GM20000 (cell line): ENCODE measurements at places on chromosomes 3 and 15.
A peak's percentile ranks its signal among the peaks of the same experiment; 100 is the strongest.

DNA sequence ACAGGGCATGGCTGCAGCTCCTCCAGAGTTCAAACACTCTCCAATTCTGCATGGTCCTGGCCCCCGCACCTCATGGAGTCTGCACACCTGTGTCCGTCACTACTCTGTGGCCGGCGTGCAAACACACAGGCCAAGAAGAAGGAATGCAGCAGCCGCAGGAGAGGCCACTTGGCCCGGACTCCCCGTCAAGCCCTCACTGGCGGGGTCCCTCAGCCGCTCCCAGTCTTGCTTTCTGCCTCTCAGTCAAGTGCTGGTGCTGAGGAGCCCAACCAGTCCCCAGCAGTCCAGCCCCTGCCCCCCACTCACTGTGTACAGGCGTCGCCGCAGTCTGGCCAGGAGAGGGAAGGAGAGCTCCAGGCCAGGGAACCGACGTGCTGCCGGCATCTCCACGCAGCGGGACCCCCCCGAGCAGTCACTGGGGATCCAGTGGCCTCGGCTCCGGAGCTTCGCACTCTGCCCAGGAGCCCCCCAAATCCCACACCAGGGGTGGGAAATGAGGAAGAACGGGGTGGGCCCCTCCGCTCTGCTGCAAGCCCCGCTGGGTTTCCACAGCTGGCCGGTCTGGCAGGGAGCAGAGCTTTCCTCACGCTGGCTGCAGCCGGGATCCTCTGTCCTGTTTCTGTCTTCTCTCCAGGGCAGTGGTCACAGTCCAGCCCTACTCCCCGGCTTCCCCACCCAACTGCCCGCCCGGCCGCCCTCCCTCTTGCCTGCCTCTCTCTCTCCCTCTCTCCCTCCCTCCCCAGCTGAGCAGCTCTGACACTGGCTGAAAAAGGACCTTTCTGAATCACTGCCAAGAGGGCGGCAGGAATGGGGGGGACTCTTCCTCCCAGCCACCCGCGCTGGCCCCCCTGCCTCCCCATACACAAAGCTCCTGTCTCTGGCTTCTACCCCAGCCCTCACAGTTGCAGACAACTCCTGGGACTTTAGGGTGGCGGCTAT, 16.0 kb downstream of the TNK2 start:
- no peak for DNase-seq

DNA sequence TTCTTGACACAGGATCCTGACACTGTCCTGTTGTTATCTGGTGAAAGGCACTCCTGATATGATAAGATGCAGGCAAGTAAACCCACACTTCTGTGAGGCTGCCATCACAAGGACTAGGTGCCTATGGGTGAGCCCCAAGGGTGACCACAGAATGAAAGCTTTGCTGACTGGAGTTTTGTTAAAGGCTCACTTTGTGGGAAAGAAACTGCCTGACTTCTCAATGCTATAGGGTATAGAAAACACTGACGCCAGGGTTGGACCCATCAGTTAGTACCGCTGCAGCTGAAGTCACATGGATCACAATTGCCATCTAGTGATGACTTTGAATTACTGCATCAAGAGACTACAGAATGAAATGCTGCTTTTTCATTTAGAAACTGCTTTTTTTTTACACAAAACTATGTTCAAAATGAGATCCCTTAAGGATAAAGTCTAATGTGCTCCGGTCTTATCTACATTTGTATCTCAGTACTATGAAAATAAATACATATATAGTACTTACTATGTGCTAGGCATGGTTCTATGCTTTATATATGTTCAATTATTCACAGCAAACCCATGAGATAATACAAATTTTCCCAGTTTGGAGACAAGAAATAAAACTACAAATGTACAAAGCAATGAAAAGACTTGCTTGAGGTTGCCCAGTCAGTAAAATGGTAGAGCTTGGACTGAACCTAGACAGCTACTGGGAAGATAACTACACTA, 64.2 kb upstream of the CMSS1 start:
- DNase-seq = peak; percentile 47

DNA sequence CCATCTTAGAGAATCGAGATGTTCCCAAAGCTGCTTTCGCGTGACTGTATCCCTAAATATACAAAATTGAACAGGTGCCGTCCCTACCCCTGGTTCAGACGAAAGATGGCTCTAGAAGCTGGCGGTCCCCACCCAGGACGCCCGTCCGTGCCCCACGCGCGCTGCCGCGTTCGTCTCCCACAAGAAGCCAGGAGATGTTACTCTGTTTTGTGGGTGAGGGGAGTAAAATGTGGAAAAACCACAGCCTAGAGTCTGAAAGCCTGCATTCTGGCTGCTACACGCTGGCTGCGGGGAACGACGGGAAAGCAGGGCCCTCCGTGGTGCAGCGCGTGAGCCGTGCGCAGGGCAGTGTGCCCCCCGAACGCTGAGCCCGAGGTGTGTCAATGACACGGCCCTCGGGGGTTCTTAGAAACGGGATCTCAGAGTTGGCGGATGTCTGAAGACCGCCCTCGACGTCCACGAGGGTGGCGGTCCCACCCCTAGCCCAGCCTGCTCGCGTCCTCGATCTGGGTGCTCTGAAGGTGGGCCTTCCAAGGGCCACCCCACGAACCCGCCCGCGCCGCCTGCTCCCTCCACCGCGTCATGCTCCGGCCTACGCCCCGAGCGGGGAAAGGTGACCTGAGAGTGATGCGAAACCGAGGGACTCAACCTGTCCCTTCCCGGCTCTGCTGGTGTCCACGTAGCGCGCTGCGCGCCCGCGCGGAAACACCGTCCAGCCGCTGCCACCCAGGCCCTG, 95.6 kb downstream of the OCA2 start:
- DNase-seq = no peak

GRCh38 chr3:17122758-17123157, 238.0 kb downstream of the PLCL2 start:
- no peak for DNase-seq

DNA sequence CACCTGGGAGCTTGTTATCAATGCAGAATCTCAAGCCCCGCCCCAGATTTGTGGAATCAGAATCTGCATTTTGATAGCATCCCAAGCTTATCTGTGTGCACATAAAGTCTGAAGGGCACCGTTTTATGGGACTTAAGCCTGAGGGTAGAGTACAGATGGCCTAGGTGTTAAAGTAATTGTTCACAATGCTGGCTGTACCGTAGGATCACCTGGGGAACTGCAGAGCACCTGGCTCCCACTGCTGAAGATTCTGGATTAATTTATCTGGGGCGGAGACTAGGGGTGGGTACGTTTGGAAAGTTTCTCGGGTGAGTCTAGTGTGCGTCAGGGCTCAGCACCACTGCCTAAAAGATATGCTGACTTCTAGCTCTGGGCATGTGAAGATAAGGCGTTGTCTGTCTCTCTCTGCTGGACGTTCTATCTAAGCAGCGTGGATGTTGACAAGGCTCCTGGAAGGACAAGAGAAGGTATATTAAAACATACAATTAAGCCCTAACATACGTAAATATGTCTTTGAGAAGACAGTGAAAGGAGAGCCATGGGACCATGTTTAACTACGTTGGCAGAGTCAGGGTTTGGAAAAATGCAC, 63.2 kb upstream of the RASGRP1 start:
- DNase-seq = no peak

- no peak for DNase-seq
Measured at GRCh38 chr3:13236557-13237173, 163.4 kb upstream of the IQSEC1 start.
